ENCODE measurements at places on chromosomes 1 and 21. TPM values are rescaled to one million over a fixed set of nuclear protein-coding genes. Genes with fewer than 3 reads are reported as not detected.

The DMRTA2 gene
- not detected for total RNA-seq

The FCRL4 gene
- total RNA-seq: not detected

The MDM4 gene
- 94.8 TPM for total RNA-seq

The CDA gene
- not detected for total RNA-seq

The TMEM240 gene
- 0.74 TPM for total RNA-seq

The ACKR1 gene
- not detected for total RNA-seq

The TEKT2 gene
- total RNA-seq: 0.34 TPM

The SLC6A17 gene
- 0.18 TPM for total RNA-seq

The LMX1A gene
- total RNA-seq: not detected

The FNDC7 gene
- not detected for total RNA-seq

DNA sequence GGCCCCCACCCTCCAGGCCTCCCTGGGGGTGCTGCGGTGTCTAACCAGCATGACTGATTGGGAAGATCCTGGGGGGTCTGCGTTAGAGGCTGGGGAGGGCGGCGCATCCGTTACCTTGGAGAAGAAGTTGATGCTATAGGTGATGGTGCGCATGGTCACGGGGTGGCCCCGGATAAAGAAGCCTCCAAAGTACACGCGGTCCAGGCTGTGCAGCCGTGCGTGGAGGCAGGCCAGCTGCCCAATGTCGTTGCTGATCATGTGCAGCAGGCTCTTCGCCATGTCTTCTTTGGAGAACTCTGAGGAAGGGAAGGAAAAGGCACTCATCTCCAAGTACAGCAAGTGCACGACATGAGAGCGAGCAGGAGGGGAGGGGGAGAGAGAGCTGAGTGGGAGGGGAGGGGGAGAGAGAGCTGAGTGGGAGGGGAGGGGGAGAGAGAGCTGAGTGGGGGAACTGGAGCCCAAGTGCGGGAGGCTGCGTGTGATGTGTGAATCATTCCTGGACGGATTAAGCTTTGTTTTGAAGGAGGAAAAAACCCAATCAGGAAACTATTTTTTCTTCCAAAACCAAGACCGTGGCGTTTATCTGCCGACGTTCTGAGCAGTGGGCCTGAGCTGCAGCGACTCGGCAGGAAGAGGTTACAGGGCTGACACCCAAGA, 7.2 kb downstream of the PANK4 start:
- H3K27ac ChIP-seq: no peak overlapping the region
- no peaks in the 10 kb centered on the region for H3K27me3 ChIP-seq
- H3K36me3 ChIP-seq: peaks cover 24% of the 10 kb centered on the region
- peaks cover 20% of the 10 kb centered on the region for H3K4me1 ChIP-seq
- no peak overlapping the region for H3K4me3 ChIP-seq

DNA sequence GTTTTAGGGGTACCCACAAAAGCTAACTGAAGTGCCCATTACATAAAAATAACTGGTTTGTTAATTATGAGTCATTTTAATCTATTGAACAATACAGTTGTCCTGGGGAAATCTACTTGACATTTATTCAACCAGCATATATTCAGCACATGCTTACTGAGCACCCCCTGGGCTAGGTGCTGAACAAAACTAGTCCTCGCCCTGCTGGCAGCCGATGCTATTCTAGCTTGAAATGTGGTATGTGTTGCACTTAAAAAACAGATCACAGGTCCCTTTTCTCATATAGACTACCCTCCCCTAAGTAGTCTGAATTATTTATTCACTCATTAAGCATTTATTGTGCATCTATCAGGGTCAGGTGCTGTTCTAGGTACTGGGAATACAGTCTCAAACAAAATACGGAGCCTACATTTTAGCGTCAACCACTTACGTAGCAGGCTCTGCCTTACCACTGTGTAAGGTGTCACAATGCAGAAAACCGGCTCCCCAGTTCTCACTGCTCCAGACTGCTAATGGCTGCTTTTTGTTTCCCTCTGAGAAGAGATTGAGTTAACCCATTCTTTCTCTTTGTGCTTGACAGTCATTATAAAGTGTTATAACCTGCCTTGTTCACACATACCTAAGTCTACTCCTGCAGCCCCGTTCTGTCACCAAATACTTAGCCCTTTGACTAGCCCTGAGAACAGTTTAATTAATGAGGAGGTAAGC, 57.1 kb downstream of the ADCY10 start:
- no peaks in the 10 kb centered on the region for H3K27me3 ChIP-seq
- H3K36me3 ChIP-seq: no peaks in the 10 kb centered on the region
- no peak overlapping the region for H3K4me3 ChIP-seq
- H3K27ac ChIP-seq: no peak overlapping the region
- no peaks in the 10 kb centered on the region for H3K4me1 ChIP-seq

DNA sequence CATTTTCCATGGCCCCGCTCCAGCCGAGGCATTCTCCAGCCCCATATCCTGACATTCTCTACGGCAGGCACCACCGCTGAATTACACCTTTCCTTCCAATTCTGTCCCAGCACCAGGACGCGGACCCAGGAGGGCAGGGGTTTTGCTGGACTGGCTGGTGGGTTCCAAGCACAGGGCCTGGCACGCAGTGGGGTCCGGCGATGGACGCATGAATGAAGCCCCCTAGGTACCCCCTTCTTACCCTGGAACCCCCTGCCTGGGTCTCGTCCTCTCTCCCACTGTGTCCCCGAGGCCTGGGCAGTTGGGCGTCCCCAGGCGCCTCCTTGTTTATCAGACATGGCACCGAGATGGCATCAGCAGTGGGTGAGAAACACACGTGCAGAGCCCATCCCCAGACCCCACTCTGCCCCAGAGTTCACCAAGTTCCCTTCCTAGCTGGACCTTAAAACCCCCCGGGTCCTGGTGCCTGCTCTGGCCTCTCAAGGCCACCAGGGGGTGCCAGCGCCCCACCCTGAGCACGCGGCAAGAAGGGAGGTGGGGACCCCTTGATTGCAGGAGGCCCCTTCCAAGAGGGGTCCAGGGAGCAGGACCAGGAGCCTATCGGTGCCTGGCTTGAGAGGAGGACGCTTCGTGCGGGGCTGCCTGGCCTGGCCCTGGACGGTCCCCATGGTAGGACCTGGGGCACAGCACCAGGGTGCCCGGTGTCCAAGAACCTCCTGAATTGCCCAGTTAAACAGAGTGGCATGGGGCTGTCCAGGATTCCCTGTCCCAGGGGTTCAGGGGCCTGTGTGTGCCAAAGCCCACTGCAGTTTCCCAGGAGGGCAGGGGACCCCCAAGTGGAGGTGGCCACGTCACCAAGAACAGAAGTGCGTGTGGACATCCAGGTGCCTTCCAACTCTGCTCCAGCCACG, 46.1 kb downstream of the MEGF6 start:
- peak; percentile 53 for DNase-seq
- no peak overlapping the region for H3K27ac ChIP-seq
- H3K36me3 ChIP-seq: no peaks in the 10 kb centered on the region

- no peaks in the 10 kb centered on the region for H3K36me3 ChIP-seq
- no peak overlapping the region for H3K4me3 ChIP-seq
- no peaks in the 10 kb centered on the region for H3K4me1 ChIP-seq
- DNase-seq: no peak
Observed at GRCh38 chr1:33220676-33221384, 35.5 kb upstream of the ZNF362 start.
